ENCODE measurements at places on chromosomes 6 and 20.

GRCh38 chr6:162581988-162582780 lies 145.4 kb downstream of the PRKN start:
- no peak for DNase-seq

GRCh38 chr20:36887752-36888090 lies 11.8 kb downstream of the TLDC2 start:
- no peak for DNase-seq

- DNase-seq: no peak
Measured at GRCh38 chr6:150185732-150186117, 42.9 kb downstream of the PPP1R14C start.

GRCh38 chr6:133040094-133040802 lies 200.9 kb upstream of the EYA4 start:
- no peak for DNase-seq

- no peak for DNase-seq
Measured at GRCh38 chr6:35136185-35136584, 5.0 kb downstream of the TCP11 start.

- DNase-seq: no peak
Measured at GRCh38 chr20:3436864-3437574, 29.6 kb upstream of the DNAAF9 start.

DNA sequence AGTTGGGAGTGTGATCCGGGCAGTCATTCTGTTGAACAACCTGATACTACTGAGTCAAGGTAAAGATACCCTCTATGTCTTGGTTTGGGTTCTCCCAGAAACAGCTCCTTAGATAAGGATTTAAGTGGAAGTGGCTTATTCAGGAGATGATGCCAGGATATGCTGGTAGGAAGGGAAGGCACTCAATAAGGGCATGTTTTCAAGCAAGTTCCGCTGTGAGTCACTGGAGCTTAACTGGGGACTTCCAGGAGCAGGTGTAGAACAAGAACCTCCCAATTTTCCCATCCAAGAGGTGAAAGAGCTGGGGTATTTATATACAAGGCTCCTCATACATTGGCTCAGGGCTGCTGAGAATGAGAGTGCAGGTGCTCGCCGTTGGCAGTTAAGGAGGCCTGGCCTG lies 218.6 kb downstream of the AKAP7 start:
- DNase-seq: no peak

DNA sequence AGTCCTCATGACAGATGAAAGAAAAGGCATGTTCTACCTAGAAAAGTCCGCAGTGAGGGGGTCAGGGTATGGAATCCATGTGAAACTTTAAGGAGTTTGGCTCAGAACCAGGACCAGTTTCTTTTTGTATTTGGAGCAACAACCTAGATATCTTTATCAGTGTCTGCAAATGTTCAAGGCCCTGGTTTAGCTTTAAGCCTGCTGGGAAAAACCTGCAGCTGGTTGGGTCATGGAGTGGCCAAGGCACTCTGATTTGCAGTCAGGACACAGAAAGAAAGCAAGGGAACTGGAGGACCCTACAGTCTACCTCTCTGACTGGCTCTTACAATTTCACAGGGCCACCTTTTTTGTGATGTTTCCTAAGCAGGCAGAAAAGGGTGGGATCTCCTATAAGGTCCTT lies 33.7 kb downstream of the GSTA2 start:
- no peak for DNase-seq

GRCh38 chr20:61599061-61599531 lies 347.0 kb downstream of the CDH4 start:
- no peak for DNase-seq

- DNase-seq: no peak
Measured at GRCh38 chr6:155093430-155093829, 98.3 kb downstream of the TIAM2 start.

DNA sequence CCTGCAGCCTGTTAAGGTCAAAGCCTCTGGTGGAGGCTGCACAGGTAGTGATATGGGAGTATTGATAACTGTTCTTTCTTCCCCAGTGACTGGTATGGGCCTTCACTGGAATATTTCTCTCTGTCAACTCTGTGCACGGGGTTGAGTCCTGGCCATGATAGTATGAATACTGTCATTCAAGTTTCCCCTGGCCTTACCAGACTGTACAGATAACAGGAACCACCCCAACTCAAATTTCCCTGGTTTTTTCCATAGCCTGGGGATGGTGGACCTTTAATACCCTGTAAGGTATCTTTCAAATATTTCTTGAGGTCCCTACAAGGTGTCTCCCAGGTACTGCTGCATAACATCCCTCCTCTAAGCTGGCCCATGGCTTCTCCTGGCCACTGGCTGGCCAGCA lies 51.4 kb upstream of the TNFAIP3 start:
- DNase-seq: no peak

GRCh38 chr6:22647719-22648118 lies 78.4 kb downstream of the HDGFL1 start:
- DNase-seq: no peak

DNA sequence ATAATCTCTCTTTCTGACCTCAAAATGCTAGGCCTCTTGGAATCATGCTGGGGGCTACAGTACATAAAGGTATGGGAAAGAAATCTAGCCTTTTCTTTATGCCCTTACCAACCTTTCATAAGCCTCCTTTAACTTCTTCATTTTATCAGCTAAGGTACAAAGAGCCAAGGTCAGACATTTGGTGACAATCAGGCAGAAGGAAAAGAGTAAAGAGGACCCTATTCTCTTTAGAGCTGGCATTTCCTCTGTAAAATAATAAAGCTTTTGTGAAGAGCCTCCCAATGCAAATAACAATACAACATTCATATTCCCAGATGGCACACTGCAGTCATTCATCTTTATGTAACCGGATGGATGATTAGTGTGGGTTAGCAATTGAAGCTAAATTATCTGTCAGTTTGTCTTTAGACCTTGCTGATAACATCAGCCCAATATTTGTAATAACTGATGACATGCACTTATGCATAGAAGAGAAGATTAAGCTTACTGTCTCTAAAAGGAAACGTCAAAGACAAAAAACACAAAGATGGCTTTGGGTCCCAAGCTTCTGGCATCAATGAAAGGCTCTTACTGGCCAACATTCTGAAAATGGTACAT lies 163.1 kb downstream of the IBTK start:
- no peak for DNase-seq
